B cell (primary cell): ENCODE measurements at places on chromosomes 3 and 15.

DNA sequence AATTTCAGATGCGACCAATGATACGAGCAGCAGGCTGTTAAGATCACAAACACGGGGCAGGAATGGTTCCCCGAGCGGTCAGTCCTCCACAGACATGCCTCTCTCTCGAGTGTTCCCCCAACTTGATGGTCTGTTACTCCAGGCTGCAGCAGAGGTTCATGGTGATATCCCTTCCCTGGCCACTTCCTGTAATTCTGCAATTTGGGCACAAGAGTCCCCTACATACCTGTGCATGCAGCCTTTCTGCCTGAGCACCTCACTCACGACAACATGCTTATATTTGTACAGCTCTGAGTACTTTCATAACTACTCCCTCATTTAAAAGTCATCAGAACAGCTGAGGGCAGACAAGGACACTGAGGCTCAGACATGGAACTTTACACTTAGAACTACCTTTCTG is 408.1 kb upstream of the NR2F2 start:
- DNase-seq: no peak

GRCh38 chr15:47796830-47797229 is 79.5 kb downstream of the SEMA6D start:
- no peak for DNase-seq

DNA sequence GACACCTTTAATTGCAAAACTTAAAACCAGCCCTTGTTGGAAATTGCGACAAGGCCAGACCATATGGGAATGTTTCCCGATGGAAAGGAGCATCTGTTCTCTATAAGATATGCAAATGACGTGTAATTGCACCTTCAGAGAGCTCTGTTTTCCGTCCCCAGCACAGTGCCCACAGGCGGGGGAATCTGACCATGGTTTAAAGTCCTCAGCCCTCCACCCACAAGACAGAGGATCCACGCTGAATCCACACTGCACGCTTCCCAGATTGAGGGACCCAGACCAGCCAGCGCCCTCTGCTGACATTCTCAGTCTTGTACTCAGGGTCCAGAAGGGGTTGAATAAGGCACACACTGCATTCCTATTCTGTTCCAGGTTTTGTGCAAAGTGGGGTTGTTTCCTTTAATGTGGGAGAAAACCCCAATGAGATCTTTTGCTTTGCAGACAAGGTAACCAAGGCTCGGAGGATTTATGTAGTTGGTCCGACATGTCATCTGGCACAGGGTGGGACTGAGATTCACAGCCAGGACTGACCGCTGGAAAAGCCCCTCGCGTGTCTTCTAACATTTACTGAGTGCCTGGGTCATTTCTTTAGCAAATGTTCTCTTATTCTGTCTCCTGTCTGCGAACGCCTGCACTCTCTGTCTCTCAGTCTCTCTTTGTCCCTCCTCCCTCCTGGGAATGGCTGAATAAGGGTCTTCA is 36.8 kb upstream of the KLHL25 start:
- no peak for DNase-seq

GRCh38 chr3:155535098-155535497 is 209.8 kb downstream of the PLCH1 start:
- no peak for DNase-seq

- DNase-seq: no peak
Measured at GRCh38 chr15:89531796-89532537, 35.6 kb upstream of the RHCG start.

GRCh38 chr15:51199541-51199940 is 104.8 kb upstream of the TNFAIP8L3 start:
- no peak for DNase-seq

GRCh38 chr3:137110392-137110996 is 152.7 kb downstream of the IL20RB start:
- no peak for DNase-seq

GRCh38 chr15:100335335-100335999 is 6.3 kb downstream of the ADAMTS17 start:
- DNase-seq: no peak

GRCh38 chr15:64803526-64803925 is 21.9 kb downstream of the PIF1 start:
- no peak for DNase-seq

DNA sequence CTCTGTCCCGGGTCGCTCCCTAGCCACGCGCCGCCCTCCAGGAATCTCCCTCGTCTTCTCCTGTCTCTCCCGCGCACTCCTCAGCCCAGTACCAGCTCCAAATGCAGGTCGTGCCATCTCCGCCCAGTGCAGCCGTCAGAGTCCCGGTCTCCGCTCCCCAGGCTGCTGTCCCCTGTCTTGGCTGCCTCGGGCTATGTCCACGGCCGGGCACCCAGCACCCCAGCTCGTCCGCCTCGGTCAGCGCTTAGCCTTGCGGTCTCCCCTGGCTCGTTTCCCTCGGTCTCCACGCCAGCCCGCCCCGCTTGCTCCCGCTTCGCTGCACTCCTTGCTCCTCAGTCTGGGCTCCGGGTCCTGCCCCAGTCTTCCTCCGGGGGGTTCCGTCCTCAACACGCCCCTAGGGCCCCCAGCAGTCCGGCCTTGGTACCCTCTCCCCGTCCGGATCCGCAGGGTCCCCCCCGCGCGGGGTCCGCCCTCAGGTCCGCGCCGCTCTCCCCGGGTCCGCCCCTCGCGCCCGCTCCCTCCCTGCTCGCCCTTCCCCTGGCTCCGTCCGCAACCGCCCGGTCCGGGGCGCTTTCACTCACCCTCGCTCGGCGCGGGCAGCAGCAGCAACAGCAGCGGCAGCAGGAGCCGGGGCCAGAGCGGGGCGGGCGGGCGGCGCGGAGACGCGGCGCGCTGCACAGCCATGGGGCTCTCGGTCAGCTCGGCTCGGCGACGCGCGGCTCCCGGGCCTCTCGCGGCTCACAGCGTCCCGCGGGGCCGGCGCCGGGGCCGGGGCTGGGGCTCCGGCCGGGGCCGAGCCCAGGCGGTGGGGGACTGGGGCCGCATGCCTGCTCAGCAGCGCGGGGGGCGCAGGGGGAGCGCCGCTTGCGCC is 462 bp downstream of the IGDCC3 start:
- peak; percentile 46 for DNase-seq

GRCh38 chr3:134060561-134061385 is 31.0 kb upstream of the SLCO2A1 start:
- DNase-seq: no peak

DNA sequence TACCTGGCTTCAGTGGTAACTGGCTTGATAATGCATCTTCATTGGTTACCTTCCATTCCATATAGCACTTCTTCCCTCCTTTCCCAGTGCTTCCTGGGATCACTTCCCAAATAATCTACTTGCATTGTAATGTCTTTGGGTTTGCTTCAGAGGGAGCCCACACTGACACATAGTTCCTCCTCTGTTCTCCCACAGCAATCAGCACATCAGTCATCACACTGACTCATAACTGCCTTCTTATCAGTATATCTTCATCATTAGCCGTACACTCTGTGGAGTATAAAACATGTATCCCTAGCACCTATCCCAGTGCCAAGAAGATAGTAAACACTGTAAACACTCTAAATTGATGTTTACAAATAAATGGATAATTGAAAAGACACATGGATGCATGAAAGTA is 91.4 kb upstream of the SCN10A start:
- no peak for DNase-seq

DNA sequence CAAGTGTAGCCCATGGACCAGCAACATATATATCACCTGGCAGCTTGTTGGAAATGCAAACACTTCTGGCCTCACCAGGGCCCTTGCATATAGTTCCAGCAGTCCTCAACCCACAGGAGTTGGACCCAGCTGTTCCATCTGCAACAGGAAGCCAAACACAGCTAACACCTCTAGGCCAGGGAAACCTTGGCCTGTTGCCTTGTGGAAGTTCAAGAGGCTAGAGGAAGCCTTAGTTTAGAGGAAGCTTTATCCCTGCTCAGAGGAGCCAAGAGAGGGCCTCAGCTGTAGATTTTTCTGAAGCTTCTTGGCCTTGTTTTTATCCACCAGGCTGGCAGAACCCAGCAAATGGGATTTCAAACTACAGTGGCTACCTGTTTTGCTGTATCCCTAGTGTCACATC is 11.4 kb downstream of the FHIT start:
- no peak for DNase-seq

- no peak for DNase-seq
Measured at GRCh38 chr3:155462672-155463071, 169.2 kb upstream of the STRIT1 start.

DNA sequence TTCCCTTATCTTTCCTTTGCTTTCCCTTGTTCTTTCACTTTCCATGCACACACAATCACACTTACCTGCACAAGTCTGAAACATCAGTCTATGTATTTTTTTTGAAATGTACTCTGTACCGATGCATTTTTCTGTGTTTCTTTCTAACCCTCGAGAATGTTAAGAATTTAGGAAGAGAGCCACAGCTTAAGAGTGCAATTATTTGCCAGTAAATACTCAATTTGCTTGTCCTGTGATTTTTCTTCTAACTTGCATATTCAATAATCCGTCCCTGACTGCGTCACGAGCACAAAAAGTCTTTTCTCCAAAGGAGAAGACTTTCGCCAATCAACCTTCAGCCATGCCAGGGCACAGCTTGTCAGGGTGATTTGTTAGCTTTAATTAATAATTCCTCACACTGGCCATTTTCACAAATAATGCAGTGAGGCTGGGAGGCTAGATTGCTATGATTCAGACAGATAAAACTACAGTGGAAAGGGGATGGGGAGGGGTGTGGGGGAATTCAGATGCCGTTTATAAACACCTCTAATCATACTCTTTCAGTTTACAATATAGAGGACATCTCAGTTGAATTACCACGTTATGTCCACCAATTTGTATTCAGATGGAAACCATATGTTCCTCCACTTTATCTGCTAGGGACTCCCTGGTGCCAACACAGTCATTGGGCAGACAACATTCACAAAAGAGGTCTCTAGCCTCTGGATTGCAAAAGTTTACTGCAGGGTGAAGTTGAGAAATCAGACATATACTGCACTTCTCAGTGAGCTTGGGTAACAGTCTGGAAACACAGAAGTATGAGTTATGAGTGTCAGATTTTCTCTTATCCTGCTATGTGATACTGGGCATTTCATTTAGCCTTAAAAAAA is 388.0 kb downstream of the ZBTB20 start:
- DNase-seq: no peak
